ENCODE measurements at places on chromosomes 4 and X.
A peak's percentile ranks its signal among the peaks of the same experiment; 100 is the strongest.

GRCh38 chr4:33107814-33108213 lies 2387.6 kb downstream of the PCDH7 start:
- no peak overlapping the region for H3K4me3 ChIP-seq
- H3K36me3 ChIP-seq = no peaks in the 10 kb centered on the region
- no peaks in the 10 kb centered on the region for H3K27me3 ChIP-seq
- DNase-seq = no peak
- H3K27ac ChIP-seq = no peak overlapping the region
- no peaks in the 10 kb centered on the region for H3K4me1 ChIP-seq

DNA sequence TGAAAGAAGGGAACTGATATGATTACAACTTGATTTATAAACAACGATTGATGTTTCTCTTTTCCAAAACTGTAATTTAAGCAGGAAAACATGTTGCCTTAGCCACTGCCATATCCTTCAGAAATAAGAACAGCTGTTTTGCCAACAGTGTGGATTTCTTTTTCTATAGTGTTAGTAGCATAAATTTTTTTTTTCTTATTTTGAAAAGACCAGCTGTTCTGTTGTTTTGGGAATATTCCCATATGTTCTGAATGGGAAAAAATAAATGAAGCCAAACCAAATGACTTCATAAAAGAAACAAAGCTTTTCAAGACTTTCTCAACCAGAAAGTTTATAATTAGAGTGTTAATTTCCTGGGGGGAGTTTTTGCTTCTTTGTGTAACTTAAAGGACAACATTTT lies 83.9 kb upstream of the ARHGAP24 start:
- no peak overlapping the region for H3K4me3 ChIP-seq
- no peak for DNase-seq
- H3K4me1 ChIP-seq = no peaks in the 10 kb centered on the region
- no peak overlapping the region for H3K27ac ChIP-seq

DNA sequence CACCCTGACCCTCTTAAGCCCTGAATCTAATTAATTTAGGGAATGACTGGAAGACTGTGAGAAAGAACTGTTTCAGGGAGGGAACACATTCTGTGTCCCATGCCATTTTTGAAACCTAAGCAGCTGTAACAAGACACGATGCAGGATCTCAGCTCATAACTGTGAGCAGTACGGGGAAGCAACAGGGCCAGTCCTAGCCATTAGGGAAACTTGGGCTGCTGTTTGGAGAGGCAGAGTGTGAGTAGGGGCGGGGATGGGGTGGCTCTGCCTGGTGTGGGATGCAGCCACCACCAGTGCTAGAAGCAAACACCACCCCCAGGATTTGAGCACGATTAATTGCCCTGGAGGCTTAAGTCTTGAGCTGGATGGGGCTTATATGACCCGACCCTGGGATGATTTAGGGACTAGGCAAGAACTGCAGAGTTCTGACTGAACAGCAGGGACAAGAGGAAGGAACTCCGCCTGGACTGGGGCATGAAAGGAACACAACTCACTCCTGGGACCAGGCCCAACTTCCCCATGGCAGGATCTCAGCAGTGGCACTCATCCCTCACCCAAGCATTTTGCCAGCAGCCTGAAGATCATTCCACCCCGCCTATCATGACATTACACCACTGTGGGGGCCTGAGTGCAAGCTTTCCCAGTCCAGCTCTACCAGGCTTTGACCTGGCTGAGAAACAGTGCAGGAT lies 43.1 kb downstream of the ATRX start:
- H3K4me1 ChIP-seq = no peaks in the 10 kb centered on the region
- peak; percentile 18 for DNase-seq
- no peak overlapping the region for H3K4me3 ChIP-seq
- no peaks in the 10 kb centered on the region for H3K36me3 ChIP-seq

GRCh38 chr4:3047464-3048286 lies 26.7 kb downstream of the HTT-AS start:
- peak; percentile 76 for DNase-seq
- H3K36me3 ChIP-seq = no peaks in the 10 kb centered on the region
- no peak overlapping the region for H3K27ac ChIP-seq
- H3K4me1 ChIP-seq = no peaks in the 10 kb centered on the region
- H3K27me3 ChIP-seq = no peaks in the 10 kb centered on the region
- no peak overlapping the region for H3K4me3 ChIP-seq

- no peak for DNase-seq
- H3K36me3 ChIP-seq = no peaks in the 10 kb centered on the region
- no peak overlapping the region for H3K27ac ChIP-seq
- H3K27me3 ChIP-seq = no peaks in the 10 kb centered on the region
- no peaks in the 10 kb centered on the region for H3K4me1 ChIP-seq
Measured at GRCh38 chr4:56857601-56858309, 36.3 kb upstream of the SPINK2 start.

DNA sequence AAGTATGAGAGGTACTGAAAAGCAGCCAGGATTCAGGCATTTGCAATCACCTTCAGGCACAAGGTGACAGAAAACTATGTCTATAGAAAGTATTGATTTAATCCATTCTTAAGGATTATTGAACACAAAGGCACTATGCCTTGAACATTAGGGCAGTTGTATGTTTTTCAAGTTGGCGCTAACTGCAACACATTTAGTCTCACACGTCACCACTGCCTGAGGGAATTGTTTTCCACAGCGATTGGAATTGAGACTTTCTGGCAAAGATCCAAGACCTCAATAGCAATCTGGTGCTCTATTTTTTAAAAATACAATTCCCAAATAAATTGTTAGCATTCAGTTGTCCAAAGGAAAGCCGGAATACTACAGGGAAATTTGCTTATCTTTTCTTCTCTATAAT lies 52.7 kb upstream of the FTHL17 start:
- no peak overlapping the region for H3K4me3 ChIP-seq
- H3K4me1 ChIP-seq = no peaks in the 10 kb centered on the region
- H3K27me3 ChIP-seq = no peaks in the 10 kb centered on the region
- H3K27ac ChIP-seq = no peak overlapping the region
- DNase-seq = no peak

DNA sequence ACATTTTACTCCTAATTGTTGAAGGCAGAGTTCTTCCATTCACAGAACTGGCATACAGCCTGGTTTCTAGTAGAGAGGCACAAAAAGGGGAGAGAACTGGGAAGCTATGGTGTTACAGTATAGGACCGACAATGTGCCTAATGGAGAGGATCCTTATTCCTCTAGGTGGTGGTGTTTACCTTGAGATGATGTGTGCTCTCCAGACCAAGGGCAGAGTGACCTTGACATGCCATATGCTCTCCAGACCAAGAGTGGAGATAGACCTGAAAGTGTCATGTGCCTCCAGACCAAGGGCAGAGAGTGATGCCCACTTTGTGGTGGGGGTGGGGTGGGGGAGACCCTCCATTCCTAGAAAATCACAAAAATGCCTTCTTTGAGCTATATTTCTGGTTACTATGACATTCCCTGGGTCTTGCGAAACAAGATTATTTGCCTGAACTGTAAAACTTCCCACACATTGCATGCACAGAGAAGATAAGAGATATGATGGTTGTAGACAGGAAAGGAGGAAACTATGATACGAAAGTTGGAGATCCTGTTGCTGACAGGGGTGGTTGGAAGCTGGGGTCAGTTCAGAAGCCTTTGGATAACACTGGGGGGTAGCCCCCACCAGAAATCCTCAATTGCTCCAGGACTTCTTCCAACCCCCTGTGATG lies 119.7 kb downstream of the TEX13C start:
- no peaks in the 10 kb centered on the region for H3K27me3 ChIP-seq
- no peak overlapping the region for H3K27ac ChIP-seq
- H3K4me1 ChIP-seq = no peaks in the 10 kb centered on the region
- no peak for DNase-seq
- no peak overlapping the region for H3K4me3 ChIP-seq
- H3K36me3 ChIP-seq = no peaks in the 10 kb centered on the region

DNA sequence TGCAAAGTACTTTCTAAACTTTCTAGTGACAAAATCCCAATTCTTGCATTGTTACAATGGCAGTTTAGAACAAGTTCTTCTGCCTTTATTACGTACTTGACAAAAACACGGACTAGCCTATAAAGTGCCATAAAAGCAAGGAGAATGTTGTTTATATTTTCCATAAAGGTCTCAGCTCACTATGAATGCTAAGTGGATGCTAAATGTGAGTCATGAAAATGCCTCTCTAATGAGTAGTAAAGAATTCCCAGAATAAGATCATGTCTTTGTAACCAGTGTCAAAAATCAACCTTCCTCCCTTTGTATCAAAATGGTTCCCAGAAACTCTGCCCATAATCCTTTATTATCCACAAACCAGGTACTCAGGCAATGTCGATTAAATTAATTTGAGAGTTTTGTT lies 539.8 kb upstream of the SLIT2 start:
- H3K27me3 ChIP-seq = no peaks in the 10 kb centered on the region
- no peak overlapping the region for H3K4me3 ChIP-seq
- no peak for DNase-seq
- no peak overlapping the region for H3K27ac ChIP-seq
- no peaks in the 10 kb centered on the region for H3K4me1 ChIP-seq

GRCh38 chr4:36337665-36338185 lies 56.3 kb downstream of the DTHD1 start:
- peaks cover 4% of the 10 kb centered on the region for H3K4me1 ChIP-seq
- no peak overlapping the region for H3K4me3 ChIP-seq
- H3K36me3 ChIP-seq = no peaks in the 10 kb centered on the region
- no peak overlapping the region for H3K27ac ChIP-seq
- H3K27me3 ChIP-seq = no peaks in the 10 kb centered on the region

GRCh38 chr4:145541346-145541745 lies 59.7 kb downstream of the SMAD1 start:
- H3K27me3 ChIP-seq = no peaks in the 10 kb centered on the region
- no peak overlapping the region for H3K4me3 ChIP-seq
- DNase-seq = no peak

- H3K27me3 ChIP-seq = no peaks in the 10 kb centered on the region
- H3K4me3 ChIP-seq = no peak overlapping the region
- H3K27ac ChIP-seq = no peak overlapping the region
- no peaks in the 10 kb centered on the region for H3K4me1 ChIP-seq
- H3K36me3 ChIP-seq = no peaks in the 10 kb centered on the region
- DNase-seq = no peak
Measured at GRCh38 chrX:122269243-122269781, 914.8 kb upstream of the GRIA3 start.

- no peaks in the 10 kb centered on the region for H3K27me3 ChIP-seq
- H3K36me3 ChIP-seq = no peaks in the 10 kb centered on the region
- no peak for DNase-seq
- no peak overlapping the region for H3K4me3 ChIP-seq
Measured at GRCh38 chr4:108192056-108192455, 23.3 kb upstream of the LEF1 start.

DNA sequence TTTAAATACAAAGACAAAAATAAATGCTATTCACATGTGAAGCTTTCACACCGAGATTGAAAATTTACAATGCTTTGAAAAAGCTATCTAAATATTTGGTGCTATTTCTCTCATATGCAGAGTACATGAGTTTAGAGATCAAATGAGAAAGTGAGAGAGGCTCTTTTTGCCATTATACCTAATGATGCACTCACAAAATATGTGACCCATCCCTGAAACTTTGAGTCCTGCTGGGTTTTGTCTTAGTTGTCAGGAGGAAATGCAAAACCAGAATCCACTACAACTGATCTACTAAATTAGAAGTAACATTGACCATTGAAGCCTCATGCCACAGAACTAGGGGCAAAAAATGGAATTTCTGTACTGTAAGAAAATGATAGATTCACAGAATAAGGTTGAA lies 251.7 kb downstream of the MAPK10 start:
- no peak for DNase-seq
- H3K4me1 ChIP-seq = peaks cover 10% of the 10 kb centered on the region
- H3K4me3 ChIP-seq = no peak overlapping the region
- H3K27me3 ChIP-seq = no peaks in the 10 kb centered on the region
- no peaks in the 10 kb centered on the region for H3K36me3 ChIP-seq
- peak overlapping the region; percentile 94 for H3K27ac ChIP-seq

- H3K36me3 ChIP-seq = peaks cover 21% of the 10 kb centered on the region
- no peak overlapping the region for H3K4me3 ChIP-seq
- H3K4me1 ChIP-seq = no peaks in the 10 kb centered on the region
- H3K27ac ChIP-seq = no peak overlapping the region
- H3K27me3 ChIP-seq = no peaks in the 10 kb centered on the region
Measured at GRCh38 chr4:5638316-5638715, 70.0 kb downstream of the EVC2 start.

DNA sequence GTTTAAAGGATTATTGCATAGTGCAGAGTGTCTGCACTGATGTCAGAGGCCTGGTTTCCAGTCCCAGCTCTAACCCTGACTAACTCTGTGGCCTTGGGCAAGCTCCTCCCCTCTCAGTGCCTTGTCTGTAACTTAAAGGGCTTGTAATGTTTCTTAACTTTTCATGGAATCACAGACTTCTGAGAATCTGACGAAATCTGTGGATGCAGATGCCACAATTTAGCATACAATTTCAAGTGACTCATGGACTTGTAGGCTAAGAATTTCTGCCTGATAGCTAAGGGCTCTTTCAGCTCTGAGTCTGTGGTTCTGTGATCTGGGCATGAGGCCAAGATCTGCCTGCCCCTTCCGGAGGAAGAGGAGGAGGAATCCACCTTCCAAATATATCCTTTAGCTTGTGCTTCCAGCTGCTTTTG lies 236.9 kb downstream of the AR start:
- H3K27ac ChIP-seq = peak overlapping the region; percentile 3
- H3K36me3 ChIP-seq = no peaks in the 10 kb centered on the region
- no peak overlapping the region for H3K4me3 ChIP-seq
- no peaks in the 10 kb centered on the region for H3K4me1 ChIP-seq

DNA sequence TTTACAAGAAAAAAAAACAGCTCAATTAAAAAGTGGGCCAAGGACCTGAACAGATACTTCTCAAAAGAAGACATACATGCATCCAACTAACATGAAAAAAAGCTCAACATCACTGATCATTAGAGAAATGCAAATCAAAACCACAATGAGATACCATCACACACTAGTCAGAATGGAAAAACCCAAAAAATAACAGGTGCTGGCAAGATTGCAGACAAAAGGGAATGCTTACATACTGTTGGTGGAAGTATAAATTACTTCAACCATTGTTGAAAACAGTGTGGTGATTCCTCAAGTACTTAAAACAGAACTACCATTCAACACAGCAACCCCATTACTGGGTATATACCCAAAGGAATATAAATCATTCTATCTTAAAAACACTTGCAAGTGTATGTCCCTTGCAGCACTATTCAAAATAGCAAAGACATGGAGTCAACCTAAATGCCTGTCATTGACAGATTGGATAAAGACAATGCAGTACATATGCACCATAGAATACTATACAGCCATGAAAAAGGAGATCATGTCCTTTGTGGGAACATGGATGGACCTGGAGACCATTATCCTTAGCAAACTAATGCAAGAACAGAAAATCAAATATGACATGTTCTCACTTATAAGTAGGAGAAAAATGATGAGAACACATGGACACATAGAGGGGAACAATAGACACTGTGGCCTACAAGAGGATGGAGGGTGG lies 97.6 kb downstream of the RAB28 start:
- no peaks in the 10 kb centered on the region for H3K27me3 ChIP-seq
- DNase-seq = no peak
- H3K27ac ChIP-seq = no peak overlapping the region
- H3K4me3 ChIP-seq = no peak overlapping the region

- H3K27ac ChIP-seq = no peak overlapping the region
Measured at GRCh38 chr4:55321707-55322264, 24.3 kb upstream of the SRD5A3 start.

All from thyroid gland (tissue), 4 donors.